ENCODE measurements at places on chromosomes 7 and 10.
A peak's percentile ranks its signal among the peaks of the same experiment; 100 is the strongest.

DNA sequence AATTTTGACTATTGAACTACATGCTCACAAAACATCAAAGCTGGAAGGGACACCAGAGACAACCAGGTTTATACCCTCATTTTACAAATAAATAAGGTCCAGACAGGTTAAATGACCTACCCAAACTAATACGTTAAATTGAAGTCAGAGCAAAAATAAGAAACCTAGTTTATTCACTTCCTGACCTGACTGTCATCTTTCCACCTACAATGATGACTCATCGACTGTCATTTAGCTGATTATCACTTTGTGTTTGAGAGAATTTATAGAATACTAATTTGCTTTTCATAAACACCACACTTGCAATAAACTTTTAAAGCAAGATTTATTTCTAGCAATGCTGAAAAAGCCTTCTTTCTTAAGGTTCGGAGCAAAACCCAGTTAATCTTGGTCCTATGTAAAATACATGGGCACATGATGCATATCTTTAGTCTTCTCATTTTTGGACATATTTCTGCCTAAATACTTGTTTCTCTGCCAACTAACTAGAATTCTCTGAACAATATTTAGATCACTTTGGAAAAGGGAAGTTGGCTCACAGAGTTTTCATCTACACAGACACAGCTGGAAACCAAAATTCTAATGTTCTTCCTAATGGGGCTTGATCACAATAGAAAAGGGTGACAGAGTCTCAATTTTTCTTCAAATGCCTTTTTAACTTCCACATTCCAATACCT is 16.7 kb upstream of the LRRN3 start:
- DNase-seq = no peak

DNA sequence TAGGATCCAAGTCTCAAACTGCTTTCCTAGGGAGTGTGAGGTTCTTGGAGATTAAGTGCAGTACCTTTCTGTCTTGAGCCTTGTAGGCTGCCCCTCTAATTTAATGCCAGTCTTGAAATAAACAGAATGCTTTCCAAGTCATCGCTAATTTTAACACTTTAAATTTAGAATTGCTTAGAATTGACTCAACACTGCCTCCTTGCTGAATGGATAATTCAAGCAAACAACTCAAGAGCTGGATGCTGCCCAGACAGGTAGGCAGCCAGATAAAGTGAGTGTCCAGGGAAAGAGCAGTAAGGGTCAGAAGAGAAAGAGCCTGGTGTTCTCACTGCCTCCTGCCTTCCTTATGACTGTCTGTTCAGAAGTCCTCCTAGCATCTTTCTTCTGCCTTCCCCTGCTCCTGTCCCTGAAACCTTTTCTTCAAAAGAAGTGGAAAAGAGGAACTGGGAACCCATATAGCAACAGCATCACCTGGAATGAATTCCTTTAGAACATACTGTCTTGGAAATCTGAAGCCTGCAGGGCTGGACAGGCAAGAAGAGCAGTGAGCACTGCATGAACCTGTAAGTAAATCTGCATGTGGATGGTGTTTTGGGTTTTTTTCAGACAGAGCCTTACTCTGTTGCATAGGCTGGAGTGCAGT is 3.1 kb upstream of the GOT1 start:
- DNase-seq = no peak

DNA sequence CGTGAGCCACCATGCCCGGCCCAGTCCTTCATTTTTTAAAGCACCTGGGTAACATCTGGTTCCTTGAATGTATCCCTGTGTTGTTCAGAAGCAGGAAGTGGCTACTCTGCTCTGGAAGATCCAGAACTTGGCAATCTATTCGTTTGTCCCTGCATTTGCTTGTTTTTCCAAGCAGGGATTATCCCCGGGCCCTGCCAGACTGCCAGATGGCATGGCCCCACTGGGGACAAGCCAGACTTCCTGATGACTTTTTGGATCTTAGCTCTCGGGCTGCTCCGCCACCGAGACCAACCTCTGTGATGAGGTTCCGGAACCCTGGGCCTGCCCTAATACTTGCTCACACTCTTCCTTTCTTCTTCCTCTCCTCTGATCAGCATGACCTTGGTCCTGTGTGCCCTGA is 496.7 kb downstream of the TYW1 start:
- DNase-seq = peak; percentile 85

DNA sequence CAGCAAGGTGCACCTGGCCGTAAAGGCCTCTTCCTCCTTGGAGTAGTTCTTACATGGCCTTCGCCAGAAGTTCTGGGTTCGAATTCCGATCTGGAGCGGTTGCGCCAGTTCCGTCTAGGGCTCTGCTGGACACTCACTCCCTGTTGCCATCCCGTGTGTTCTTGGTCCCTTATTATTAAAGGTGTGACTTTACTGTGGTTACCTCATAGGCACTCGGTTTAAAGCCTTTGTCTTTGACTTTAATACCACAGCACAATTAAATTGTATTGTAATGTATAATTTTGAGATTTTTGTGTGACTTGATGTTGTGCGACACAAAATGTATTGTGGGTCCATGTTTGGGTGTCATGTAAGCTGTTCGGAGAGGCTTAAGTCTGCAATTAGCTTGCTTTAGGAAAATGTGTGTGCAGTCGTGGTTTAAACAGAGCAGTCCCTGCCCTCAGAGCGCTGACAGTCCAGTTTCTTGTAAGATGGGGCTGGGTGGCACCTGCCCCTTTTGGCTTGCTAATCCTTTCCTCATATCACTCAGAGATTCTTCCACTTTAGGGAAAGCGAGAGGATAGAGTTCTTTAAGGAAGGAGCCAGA is 919 bp downstream of the INPP5F start:
- DNase-seq = no peak

- DNase-seq = no peak
Observed at GRCh38 chr7:28140979-28141378, 39.6 kb downstream of the JAZF1 start.

GRCh38 chr10:30353851-30354250 is 4.8 kb upstream of the MTPAP start:
- DNase-seq = no peak

GRCh38 chr7:82722946-82723345 is 279.4 kb upstream of the CACNA2D1 start:
- DNase-seq = no peak

DNA sequence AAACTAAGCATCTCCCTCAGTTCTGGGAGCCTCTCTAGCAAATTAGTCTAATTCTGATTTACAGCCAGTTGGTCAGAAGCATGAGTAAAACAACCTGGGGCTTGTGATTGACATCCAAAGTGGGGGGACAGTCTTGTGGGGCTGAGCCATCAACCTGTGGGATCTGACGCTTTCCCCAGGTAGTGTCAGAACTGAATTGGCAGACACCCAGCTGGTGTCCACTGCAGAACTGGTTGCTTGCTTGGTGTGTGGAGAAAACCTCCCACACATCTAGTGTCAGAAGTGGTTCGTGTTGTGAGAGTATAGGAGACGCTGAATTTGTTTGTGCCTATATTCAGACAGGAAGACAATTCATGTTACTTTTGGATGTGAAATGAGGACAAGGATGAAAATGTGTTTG is 92.2 kb upstream of the PDCD4 start:
- DNase-seq = no peak

- no peak for DNase-seq
Observed at GRCh38 chr10:51206500-51206899, 132.2 kb downstream of the PRKG1 start.

- DNase-seq = no peak
Observed at GRCh38 chr7:130113887-130114286, 43.6 kb downstream of the KLHDC10 start.

DNA sequence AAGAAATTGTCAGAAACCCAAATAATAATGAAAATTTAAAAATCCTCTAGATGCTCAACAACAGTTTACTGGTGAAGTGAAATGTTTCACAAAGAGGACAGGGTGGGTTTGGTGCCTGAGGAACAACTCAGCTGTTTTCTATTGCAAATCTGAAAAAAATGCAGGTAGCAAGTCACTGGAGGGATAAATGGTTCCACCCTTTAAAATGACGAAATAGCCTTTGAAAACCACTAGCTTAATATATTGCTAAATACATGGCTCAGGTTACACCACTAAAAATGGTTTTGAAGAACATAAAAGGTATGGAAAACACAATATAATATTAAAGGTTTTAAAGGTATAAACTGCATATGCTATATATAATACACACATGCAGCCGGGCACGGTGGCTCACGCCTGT is 69.5 kb downstream of the LMBR1 start:
- DNase-seq = no peak

DNA sequence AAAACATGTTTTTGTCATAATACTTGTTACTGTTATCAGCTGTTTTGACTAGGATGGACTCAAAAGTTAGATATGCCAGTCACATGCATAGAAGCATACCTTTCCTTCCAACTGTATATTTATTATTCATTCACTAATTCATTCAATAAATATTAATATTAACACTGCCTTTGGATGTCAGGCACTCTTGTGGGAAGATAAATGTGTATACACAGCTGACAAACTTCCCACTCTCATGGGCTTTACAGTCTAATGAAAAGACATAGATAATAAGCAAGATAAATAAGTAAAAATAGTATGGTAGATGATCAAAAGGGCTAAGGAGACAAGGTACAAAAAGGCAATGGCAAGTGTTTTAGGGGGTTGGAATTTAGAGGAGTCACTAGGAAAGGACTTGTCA is 180.1 kb upstream of the SMIM30 start:
- no peak for DNase-seq

DNA sequence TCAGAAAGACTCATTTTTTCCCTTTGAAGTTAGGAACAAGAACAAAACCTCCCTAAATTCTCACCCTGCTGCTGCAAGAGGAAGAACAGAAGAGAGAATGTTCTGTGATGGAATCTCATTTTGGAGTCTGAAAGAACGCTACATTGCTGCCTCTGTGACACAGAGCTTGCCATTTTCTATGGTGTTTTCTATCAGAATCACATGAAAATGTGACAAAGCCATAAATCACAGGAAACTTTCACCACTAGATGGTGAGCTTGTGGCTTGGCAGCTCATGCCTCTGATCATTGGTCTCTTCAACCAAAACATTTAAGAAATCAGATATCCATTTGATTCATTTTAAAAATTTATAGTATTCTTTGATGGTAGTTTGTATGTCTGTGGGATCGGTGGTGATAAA is 82.9 kb downstream of the CADPS2 start:
- no peak for DNase-seq

DNA sequence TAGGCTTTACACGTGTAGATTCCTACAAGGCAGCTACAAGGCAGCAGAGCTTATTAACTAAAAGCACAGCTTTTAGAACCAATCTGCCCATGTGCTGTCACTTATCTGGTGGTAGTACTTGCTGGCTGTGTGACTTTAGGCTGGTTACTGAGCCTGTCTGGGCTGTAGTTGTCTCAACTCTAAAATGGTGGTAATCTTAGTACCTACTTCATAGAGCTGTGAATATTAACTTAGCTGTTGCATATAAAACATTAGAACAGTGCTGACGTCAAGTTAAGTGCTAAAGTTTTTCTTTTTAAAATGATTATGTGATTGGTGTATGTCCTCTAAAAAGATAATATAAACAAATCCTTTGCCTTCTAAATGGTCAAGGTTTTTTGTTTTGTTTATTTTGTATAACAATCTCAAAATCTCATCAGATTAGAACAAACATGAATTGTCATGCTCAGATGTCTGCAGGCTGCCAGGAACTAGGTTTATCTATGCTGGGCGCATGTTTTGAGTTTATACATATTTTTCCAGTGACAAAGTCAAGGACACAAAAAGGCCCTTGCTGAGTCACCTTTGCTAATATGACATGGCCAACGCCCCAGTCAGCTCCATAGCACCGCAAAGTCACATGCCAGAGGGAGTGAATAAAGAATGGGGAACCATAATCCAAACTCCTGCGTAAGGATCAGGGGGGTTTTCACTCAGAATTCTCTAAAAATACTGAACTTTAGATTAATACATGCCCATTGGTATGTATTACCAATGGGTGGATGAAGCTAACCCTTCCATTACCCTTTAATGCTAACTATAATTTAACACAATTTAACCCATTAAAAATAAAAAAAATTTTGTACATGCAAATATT is 39.8 kb upstream of the ARL4A start:
- DNase-seq = no peak

DNA sequence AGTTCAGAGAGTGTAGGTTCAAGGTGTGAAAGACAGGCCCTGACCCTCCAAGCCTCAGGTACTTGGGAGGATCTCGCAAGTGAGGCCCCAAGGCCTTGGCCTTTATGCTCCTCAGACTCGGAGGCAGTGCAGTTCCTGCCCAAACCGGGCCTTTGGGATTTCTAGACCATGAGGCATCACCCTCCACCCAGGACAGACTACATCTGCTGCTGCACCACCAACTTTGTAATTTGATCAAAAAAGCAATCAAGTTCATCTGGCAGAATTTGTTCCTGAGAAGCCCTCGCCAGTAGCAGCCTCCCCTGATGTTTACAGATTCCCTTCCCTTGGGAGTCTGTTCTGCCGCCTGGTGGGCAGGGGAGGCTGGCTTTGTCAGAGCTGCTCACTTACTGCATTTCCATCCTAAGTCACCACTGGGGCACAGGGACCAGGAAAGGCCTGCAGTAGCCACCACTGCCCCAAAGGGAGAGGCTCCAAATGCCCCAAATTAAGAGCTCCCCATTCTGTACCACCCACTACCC is 2.1 kb downstream of the CAMK2G start:
- no peak for DNase-seq

GRCh38 chr10:86439544-86439943 is 72.9 kb upstream of the GRID1 start:
- DNase-seq = no peak

DNA sequence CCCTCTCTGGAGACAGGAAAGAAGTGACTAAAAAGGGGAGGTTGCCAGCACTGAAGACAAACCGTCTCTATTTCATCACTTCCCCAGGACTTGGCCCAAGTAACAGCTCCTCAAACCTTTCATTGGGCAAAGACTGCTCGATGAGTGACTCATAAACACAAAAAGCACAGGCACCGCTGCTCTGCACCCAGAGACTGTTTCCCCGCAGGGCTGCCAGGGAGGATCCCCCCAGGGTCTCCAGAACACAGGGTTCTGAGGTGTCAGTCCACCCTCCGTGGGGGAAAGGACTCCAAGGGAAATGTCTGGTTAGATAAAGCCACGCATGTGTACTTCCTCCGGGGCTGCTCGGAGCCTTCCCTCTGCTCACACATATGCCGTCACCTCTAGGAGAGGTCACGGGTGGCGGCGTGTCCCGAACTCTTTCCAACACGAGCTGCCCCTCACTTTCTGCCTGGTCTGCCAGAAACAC is 59.9 kb downstream of the INSIG1 start:
- DNase-seq = no peak

DNA sequence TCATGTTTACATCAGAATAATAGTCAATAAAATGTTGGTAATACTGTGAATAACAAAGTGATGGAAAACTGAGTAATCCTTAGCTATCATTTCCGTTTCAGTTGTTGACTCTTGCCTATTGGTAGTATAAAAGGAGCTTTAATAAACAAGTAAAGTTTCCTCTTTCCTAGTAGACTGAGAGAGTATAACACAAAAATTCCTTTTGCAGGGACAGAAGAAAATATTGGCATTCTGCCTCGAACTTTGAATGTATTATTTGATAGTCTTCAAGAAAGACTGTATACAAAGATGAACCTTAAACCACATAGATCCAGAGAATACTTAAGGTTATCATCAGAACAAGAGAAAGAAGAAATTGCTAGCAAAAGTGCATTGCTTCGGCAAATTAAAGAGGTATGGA is 9.4 kb downstream of the KIF20B start:
- DNase-seq = no peak
